ENCODE measurements at places on chromosomes 1 and 21. TPM values are rescaled to one million over a fixed set of nuclear protein-coding genes. Genes with fewer than 3 reads are reported as not detected.

DNA sequence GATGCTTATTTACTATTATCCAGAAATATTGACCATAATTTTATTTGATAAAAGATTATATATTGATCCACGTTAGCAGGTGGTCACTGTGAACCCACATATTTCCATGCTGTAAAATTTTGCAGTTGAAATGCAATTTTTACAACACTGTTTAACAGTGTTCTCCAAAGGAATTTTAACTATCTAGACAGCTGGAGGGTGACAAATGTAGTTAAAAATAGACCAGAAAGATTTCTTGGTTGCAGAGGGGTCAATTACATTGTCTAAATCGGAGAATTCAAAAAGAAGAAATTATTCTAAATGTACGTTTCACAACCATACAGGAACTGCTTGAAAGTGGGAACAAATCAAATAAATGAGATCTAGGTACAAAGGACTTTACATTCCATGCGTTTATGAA lies 625.2 kb upstream of the NCAM2 start:
- no peak overlapping the region for H3K4me3 ChIP-seq
- H3K27me3 ChIP-seq = no peaks in the 10 kb centered on the region
- no peak overlapping the region for H3K27ac ChIP-seq
- DNase-seq = no peak
- no peaks in the 10 kb centered on the region for H3K4me1 ChIP-seq

DNA sequence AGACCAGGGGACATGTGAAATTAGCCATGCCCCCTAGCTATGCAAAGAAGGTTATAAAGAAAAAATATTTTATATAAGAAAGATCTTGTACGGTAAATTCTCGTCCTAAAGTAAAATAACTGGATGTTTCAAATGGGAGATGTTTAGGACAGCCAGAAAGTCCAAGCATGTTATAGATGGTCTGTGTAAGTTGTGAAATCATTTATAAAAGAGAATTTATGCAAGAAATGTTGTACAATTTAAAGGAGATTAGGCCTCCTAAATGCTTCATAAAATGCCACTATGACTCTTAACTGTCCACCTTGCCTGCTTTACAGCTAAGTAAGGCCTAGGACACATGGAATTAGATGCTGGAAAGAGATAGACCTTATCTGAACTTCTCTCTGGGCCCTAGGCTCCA lies 118.1 kb upstream of the POGK start:
- H3K4me3 ChIP-seq = no peak overlapping the region
- no peaks in the 10 kb centered on the region for H3K27me3 ChIP-seq
- H3K4me1 ChIP-seq = no peaks in the 10 kb centered on the region
- no peak for DNase-seq

DNA sequence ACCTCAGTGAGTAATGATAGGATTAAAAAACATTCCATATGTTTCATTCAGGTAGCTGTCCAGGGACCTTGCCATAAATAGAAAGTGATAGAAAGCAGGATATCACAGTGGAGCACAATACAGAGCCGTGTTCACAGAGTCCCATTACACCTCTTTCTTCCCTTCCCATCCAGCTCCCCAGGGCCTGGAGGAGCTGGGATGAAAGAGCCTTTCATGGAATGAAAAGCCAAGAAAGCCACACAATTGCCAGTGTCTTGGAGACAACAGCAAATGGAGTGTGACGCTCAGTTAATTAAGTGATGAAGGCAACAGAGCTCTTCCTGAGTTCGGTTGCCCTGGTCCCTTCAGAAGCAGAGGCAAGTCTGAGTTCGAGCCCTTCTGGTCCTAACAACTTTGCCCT lies 387.3 kb upstream of the PLXNA2 start:
- DNase-seq = peak; percentile 84
- H3K4me1 ChIP-seq = no peaks in the 10 kb centered on the region
- H3K4me3 ChIP-seq = no peak overlapping the region
- no peaks in the 10 kb centered on the region for H3K36me3 ChIP-seq
- no peak overlapping the region for H3K27ac ChIP-seq
- no peaks in the 10 kb centered on the region for H3K27me3 ChIP-seq

GRCh38 chr1:117120774-117121588 lies 568 bp downstream of the TRIM45 start:
- H3K27me3 ChIP-seq = no peaks in the 10 kb centered on the region
- H3K4me3 ChIP-seq = peak overlapping the region; percentile 73
- peaks cover 22% of the 10 kb centered on the region for H3K4me1 ChIP-seq
- H3K27ac ChIP-seq = peak overlapping the region; percentile 88
- no peaks in the 10 kb centered on the region for H3K36me3 ChIP-seq

DNA sequence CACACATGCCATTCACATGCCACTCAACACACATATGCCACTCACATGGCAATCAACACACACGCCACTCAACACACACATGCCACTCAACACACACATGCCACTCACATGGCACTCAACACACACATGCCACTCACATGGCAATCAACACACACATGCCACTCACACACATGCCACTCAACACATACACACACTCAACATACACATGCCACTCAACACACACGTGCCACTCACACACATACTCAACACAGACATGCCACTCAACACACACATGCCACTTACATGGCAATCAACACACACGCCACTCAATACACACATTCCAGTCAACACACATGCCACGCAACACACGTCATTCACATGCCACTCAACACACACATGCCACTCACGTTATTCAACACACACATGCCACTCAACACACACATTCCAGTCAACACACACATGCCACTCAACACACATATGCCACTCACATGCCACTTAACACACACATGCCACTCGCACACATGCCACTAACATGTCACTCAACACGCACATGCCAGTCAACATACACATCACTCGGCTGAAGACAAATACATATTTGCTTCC lies 182.9 kb downstream of the NPHP4 start:
- no peak overlapping the region for H3K27ac ChIP-seq
- H3K27me3 ChIP-seq = no peaks in the 10 kb centered on the region
- DNase-seq = no peak
- H3K4me1 ChIP-seq = no peaks in the 10 kb centered on the region

DNA sequence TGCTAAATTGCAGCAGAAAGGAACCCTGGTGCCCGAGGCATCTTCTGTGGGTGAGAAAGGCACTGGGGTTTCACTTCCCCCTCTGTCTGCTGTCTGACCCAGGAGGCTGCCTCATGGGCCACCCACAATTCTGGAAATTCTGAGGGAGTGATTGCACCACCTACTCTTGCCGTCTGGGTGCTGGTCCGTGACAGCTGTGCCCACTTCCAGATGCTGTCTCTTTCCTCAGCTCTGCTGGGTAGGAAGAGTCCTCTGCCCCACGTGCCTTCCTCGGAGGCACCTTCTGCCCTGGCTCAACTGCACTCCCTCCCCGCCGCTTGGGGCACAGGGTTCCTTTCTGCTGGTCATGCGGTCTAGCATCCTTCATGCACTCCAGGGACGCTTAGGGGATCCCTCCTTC lies 96.3 kb downstream of the ARHGEF10L start:
- no peak for DNase-seq
- H3K4me3 ChIP-seq = no peak overlapping the region
- peaks cover 97% of the 10 kb centered on the region for H3K36me3 ChIP-seq
- peaks cover 5% of the 10 kb centered on the region for H3K4me1 ChIP-seq
- no peaks in the 10 kb centered on the region for H3K27me3 ChIP-seq

DNA sequence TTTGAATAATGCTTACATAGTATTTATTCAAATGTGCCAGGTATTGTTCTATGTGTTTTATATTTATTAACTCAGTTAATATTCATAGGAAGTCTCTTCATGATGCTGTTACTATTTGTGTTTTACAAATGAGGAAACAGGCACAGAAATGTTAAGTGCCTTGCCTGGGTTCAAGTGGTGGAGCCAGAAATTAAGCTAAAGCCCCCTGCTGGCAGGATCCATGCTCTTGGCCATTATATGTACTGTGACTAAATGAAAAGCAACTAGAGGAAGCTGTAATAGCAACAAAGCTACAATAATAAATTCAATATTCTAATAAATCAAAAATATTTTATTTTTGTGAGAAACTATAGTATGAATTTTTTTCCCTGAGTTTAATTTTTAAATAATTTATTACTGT lies 30.0 kb downstream of the IARS2 start:
- no peak overlapping the region for H3K4me3 ChIP-seq
- H3K27ac ChIP-seq = no peak overlapping the region
- DNase-seq = no peak
- H3K27me3 ChIP-seq = no peaks in the 10 kb centered on the region
- H3K4me1 ChIP-seq = peaks cover 21% of the 10 kb centered on the region

- no peaks in the 10 kb centered on the region for H3K4me1 ChIP-seq
- no peak overlapping the region for H3K4me3 ChIP-seq
- no peaks in the 10 kb centered on the region for H3K27me3 ChIP-seq
These were observed 142.3 kb downstream of the VPS13D start for GRCh38 chr1:12372180-12372579.

GRCh38 chr1:230401101-230401500 lies 25.0 kb downstream of the PGBD5 start:
- H3K4me1 ChIP-seq = no peaks in the 10 kb centered on the region
- DNase-seq = no peak
- H3K36me3 ChIP-seq = no peaks in the 10 kb centered on the region
- H3K27me3 ChIP-seq = no peaks in the 10 kb centered on the region
- no peak overlapping the region for H3K27ac ChIP-seq

DNA sequence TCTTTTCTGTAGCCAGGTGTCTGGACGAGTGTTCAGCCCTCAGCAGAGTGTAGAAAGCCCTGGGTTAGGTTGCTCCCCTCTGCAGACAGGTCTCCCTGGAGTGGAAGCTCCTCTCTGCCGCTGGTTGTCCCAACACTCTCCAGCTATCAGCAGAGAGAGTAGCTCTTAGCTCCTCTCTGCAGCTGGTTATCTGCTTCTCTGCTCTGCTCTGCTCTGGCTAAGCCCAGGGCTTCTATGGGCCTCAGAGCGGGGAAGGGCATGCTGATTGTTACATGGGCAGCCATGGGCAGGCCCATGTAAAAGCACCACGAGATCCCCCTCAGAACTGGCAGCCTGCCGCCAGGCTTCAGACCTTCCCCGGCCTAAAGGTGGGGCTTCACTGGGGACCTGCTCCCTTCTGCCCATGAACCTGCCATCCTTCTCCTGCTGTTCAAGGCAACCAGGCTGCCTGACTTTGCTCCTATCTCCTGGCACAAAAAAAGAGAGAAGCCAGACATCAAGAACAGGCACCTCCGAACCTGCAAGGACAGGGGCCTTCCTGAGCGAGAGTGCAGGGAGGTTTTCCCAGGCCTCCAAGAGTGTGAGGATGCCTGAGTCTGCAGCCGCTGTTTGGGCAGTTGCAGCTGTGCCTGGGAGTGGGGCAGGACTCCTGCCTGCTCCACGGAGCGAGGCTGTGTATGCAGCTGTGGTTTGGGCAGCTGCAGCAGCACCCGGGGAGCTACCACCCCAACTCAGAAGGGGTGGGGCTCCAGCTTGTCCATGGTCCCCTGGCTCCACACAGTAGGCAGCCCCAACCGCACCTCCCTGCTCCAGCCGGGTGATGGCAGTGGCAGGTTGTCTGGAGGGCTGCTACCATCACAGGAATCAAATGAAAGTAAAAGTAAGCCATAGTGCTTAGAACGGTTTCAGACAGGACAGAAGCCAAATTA lies 973.7 kb downstream of the LTN1 start:
- no peak for DNase-seq
- no peaks in the 10 kb centered on the region for H3K4me1 ChIP-seq
- no peaks in the 10 kb centered on the region for H3K27me3 ChIP-seq
- H3K4me3 ChIP-seq = no peak overlapping the region
- H3K36me3 ChIP-seq = no peaks in the 10 kb centered on the region

GRCh38 chr1:231629132-231629531 lies 2.5 kb downstream of the DISC1 start:
- H3K4me3 ChIP-seq = no peak overlapping the region
- peaks cover 24% of the 10 kb centered on the region for H3K4me1 ChIP-seq
- no peak for DNase-seq
- H3K27ac ChIP-seq = no peak overlapping the region
- H3K27me3 ChIP-seq = no peaks in the 10 kb centered on the region
- H3K36me3 ChIP-seq = no peaks in the 10 kb centered on the region

DNA sequence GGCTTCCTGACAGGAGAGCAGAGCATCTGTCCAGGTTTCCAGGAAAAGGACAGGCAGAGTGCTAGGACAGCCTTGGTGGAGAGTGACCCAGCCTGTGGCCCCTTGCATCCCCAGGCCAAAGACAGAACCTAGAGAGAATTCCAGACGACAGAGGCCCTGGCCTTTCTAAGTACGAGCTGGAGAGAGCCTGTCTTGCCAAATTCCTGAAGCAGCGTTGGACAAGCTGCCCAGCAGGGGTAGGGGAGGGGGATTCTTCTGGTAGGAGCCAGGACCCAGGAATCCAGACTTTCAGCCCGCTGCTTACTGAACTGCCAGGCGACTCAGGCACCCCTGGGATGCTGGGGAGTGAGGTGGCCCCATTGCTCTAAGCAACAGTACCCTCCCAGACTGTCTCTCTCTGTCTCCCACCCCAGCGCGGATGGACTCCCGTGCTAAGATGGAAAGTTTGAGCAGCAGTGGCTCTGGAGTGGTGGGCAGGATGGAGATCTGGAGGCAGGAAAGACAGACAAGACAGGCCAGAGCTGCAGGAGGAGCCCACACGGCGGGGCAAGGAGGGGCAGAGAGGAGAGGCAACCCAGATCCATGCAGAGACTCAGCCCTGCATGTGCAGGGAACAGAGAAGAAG lies 8.8 kb upstream of the PEAR1 start:
- H3K36me3 ChIP-seq = no peaks in the 10 kb centered on the region
- no peak for DNase-seq
- no peak overlapping the region for H3K4me3 ChIP-seq
- no peaks in the 10 kb centered on the region for H3K27me3 ChIP-seq
- H3K4me1 ChIP-seq = peaks cover 3% of the 10 kb centered on the region
- no peak overlapping the region for H3K27ac ChIP-seq

GRCh38 chr21:31310750-31311149 lies 33.3 kb downstream of the TIAM1 start:
- no peaks in the 10 kb centered on the region for H3K36me3 ChIP-seq
- H3K4me1 ChIP-seq = no peaks in the 10 kb centered on the region

DNA sequence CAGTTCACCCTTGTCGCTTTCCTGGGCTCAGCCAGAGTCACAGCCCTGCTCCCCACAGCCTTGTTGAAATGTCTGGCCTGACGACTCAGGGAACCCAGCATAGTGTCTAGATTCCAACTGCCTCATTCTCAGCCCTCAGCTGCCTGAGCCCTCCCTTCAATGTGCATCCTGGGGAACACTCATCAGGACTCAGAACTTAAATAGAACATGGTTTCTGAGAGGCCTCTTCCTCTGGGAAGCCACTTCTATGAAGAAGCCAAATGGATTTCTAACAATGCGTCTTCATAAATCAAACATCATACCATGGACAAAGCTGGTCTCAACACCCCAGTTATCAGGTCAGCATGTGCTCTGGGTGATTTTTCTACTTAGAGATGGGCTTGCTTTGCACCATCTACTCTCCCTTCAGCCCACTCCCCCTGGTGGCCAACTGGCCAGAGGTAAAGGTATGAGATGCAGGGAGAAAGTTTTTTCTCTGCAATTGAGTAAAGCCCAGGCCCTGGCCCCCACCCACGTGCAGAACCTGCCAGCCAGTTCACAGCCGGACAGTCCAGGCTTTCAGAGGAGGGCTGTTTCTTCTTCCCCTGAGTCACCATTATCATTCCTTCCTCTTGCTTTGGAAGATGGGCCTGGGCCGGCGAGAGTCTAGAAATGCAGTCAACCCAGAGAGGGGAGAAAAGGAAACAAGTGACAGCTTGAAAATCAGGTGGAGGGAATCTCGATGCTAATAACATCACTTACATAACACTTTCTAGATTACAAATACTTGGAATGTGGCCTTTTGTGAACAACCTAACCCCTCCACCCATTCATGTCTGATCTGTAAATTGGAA lies 32.1 kb downstream of the CD244 start:
- no peak overlapping the region for H3K4me3 ChIP-seq
- H3K36me3 ChIP-seq = no peaks in the 10 kb centered on the region
- H3K4me1 ChIP-seq = no peaks in the 10 kb centered on the region
- H3K27ac ChIP-seq = no peak overlapping the region

Gene CR1L
- total RNA-seq = not detected

Gene LAMB3
- total RNA-seq = 0.42 TPM

Gene OR14K1
- total RNA-seq = not detected

Gene SPATA21
- not detected for total RNA-seq

Gene DNAJC11
- total RNA-seq = 32.7 TPM

Gene AK4
- total RNA-seq = 46.4 TPM

Gene AMY1A
- total RNA-seq = not detected

Gene DNASE2B
- not detected for total RNA-seq

All from esophagus muscularis mucosa (tissue), 4 donors.